ENCODE measurements at places on chromosomes 2 and 18.

DNA sequence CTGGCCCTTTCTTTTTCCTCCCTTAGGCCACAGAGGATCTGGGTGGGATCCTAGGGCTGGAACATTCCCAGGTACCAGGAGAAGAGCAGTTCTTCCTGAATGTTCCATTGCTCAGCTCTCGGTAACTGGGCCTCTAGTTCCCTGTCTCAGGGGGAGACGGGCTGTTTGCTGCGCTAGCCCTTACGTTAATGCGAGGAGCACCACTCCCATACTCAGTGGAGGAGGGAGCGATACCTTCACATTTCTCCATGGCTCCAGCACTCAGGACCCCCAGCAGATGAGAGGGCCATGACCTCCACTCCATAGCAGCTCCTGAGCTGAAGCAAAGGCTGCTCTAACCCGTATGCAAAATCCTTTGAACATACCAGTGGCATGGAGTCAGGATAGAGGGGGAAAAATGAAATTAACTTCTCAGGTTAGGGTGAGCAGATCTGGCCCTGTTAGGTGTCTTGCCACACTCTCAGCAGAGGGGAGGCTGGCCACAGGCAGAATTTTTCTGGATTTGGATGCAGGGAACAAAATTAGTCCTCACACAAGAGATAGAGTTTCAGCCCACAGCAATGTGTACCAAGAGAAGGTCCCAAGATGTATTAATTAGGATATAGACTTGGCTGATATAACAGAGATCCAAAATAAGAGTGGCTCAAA, 206.7 kb downstream of the ZFP36L2 start:
- no peak for DNase-seq

DNA sequence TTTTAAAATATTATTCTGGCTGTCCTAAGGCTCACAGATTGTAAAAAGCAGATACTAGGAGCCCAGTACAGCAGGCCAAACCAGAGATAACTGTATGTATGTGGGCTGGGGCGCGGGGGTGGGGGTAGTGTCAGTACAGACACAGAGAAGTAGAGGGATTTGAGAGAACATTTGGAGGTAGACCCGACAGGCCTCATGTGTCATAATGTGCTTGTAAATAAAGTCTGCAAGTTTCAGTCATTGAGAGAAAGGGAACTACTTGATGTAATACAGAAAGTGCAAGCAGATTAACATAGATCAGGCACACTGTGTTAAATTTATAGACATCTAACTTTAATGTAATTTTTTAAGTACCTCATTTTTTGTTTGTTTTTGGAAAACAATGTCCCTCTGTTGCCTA, 7.4 kb upstream of the POLI start:
- no peak for DNase-seq

DNA sequence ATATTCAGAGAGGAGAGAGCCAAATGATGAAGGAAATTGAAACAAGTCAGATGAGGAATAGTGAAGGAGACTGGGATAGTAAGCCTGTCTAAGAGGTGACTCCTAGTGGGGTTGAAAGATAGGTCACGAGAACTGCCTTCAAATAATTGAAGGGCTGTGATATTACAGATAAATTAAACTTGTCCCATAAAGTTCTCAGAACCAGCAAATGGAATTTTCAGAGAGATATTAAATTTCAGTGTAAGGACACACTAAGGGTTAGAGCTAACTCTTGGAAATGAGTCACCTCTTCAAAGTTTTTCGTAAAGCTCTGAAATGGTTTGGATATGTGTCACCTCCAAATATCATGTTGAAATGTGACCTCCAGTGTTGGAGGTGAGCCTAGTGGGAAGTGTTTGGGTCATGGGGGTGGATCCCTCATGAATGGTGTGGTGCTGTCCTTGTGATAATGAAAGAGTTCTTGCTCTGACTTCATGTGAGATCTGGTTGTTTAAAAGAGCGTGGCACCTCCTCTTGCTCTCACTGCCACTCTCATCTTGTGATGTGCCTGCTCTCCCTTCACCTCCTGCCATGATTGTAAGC, 87.3 kb downstream of the BABAM2 start:
- DNase-seq = no peak

GRCh38 chr2:168941297-168941696, 40.2 kb downstream of the G6PC2 start:
- DNase-seq = no peak

GRCh38 chr2:217822296-217823252, 180.2 kb downstream of the TNS1 start:
- DNase-seq = no peak

DNA sequence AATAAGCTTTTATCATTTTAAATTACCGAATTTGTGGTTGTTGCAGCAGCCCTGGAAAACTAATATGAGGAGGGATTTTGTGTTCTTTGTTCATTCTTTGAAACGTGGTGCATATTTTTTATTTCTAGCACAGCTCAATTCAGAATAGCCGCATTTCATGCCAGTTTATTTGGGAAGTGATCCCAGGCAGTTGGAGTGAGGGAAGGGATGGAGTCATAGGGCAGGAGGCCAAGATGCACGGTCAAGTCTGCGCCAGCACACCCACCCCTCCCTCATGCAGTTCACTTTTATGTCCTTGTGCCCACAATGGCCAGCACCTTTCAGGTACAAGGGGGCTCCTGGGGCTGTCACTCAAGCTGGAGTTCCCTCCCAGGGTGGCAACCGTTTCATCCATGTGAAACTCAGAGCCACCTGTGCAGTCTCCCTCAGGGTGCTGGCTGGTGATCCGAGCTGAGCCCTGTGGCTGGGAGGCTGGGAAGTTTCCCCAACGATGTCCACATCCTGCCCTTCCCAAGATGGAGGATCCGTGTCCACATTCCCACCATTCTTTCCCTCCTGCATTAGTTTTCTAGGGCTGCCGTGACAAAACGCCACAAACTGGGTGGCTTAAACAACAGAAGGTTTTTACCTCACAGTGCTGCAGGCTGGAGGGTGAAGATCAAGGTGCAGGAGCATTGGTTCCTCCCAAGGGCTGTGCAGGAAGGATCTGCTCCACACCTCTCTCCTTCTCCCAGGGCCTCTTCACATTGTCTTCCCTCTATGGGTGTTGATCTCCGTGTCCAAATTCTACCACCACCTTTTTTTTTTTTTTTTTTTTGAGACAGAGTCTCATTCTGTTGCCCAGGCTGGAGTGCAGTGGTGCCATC, 68.5 kb upstream of the ITGA6 start:
- DNase-seq = no peak
